ENCODE measurements at places on chromosomes 11 and 22. TPM values are rescaled to one million over a fixed set of nuclear protein-coding genes. Genes with fewer than 3 reads are reported as not detected.

Gene PPFIA1
- 21.7 TPM for total RNA-seq

Gene RAB6A
- 163 TPM for total RNA-seq

- DNase-seq: peak; percentile 73
- no peaks in the 10 kb centered on the region for H3K4me1 ChIP-seq
- H3K27me3 ChIP-seq: no peaks in the 10 kb centered on the region
Measured at GRCh38 chr11:86218125-86219084, 26.1 kb upstream of the EED start.

Gene PDE3B
- total RNA-seq: 14.9 TPM

GRCh38 chr11:2447253-2447950 is 2.6 kb downstream of the KCNQ1 start:
- H3K36me3 ChIP-seq: no peaks in the 10 kb centered on the region
- H3K4me1 ChIP-seq: no peaks in the 10 kb centered on the region
- H3K27me3 ChIP-seq: peaks cover 4% of the 10 kb centered on the region
- no peak overlapping the region for H3K4me3 ChIP-seq

DNA sequence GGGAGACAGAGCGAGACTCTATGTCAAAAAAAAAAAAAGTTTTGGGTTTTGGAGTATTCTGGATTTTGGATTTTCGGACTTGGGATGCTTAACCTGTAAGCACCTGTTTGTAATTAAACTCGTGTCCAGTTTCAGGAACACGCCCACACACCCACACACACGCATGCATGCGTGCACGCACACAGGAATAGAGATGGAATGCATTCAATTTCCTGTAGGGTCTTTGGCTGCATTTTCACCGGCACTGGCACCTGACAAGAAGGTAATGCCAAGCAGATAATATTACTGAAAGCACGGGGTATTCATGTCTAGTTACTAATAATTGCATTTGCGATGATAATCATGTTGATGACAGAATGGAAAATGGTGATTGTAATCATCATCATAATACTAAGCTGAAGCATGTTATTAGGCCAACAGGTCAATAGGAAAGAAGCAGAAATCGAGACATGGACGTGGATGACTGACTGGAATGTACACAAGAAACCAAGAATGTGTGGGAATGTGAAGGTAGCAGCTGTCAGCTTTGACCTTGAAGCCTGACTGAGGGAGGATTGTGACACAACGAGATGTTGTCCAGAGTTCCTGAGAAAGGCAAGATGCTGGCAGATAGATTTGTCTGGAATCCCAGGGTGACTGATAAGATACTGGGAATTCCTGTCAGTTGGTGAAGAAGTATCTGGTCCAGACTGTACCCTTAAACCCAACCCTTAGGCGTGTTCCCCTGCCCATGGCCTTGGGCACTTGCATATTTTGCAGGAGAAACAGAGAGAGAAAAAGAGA is 108.6 kb downstream of the SYN3 start:
- no peaks in the 10 kb centered on the region for H3K36me3 ChIP-seq
- H3K27me3 ChIP-seq: no peaks in the 10 kb centered on the region

- DNase-seq: no peak
- no peaks in the 10 kb centered on the region for H3K27me3 ChIP-seq
- no peaks in the 10 kb centered on the region for H3K4me1 ChIP-seq
- H3K36me3 ChIP-seq: no peaks in the 10 kb centered on the region
- no peak overlapping the region for H3K27ac ChIP-seq
Measured at GRCh38 chr11:11027288-11027687, 169.4 kb upstream of the ZBED5 start.

DNA sequence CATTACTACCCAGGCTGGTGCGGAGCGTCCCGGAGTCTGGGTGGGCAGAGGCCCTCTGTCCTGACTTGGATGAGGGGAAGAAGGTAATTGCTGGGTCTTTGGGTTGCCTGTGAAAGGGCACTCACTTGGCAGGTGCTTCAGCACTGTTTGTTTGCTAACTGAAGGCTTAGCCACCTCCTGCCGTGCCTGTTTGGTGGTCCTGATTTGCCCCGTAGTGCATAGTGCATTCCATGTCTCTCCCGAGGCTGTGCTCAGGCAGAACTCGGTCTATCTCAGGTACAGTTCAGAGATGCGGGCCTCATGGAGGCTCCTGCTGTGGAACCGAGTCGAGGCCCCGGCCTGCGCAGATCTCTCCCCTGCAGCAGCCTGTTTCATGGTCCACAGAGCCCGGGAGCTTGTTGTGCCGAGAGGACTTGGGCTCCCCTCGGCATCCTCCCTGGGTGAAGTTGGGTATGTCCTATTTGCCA is 146.2 kb downstream of the TBC1D22A start:
- H3K27me3 ChIP-seq: no peaks in the 10 kb centered on the region
- H3K4me1 ChIP-seq: no peaks in the 10 kb centered on the region
- no peak overlapping the region for H3K4me3 ChIP-seq
- no peak overlapping the region for H3K27ac ChIP-seq
- no peaks in the 10 kb centered on the region for H3K36me3 ChIP-seq
- no peak for DNase-seq

GRCh38 chr11:128857341-128857740 is 9.8 kb downstream of the KCNJ1 start:
- no peak overlapping the region for H3K27ac ChIP-seq
- H3K4me1 ChIP-seq: no peaks in the 10 kb centered on the region
- no peak overlapping the region for H3K4me3 ChIP-seq
- no peaks in the 10 kb centered on the region for H3K27me3 ChIP-seq
- no peak for DNase-seq
- H3K36me3 ChIP-seq: no peaks in the 10 kb centered on the region

Gene GDPD4
- total RNA-seq: 0.29 TPM

DNA sequence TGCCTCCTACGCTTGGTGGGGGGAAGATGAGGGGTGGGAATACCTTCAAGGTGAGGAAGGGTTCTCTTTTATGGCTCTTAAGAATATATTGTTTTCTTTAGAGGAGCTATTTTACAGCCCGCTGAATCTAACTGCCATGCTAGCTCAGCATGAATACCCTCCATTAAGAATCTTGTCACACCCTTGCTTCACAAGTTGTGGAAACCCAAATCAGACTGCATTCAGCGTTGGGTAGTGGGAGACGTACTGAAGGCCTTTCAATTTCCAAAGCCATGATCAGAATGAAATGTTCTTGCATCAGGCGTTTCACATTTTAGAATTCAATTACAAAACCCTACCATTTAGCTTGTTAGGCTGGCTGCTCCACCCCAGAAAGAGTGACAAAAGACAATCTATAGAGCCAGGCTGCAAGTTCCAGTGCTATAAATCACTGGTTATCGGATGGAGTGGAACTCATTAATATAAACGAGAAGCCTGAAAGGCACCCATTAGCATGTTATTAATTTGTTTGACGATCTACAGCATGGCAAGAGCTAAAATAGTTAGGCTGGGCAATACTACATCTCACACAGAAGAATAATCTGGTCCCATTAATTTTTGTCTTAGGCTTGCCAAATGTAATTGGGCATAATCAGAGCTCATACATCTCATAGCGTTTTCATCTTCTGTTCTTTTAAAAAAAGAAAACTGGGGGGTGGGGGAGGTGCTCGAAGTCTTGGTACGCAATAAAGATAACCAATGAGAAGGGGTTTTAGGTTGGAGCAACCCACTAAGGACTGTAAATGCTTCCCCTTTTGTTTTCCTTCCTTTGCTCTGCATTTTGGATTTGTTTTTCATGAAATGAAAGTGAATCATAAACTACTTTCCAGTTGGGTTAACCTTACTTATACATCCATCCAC is 57.5 kb downstream of the ABTB2 start:
- no peaks in the 10 kb centered on the region for H3K4me1 ChIP-seq
- no peaks in the 10 kb centered on the region for H3K36me3 ChIP-seq
- no peak for DNase-seq
- no peaks in the 10 kb centered on the region for H3K27me3 ChIP-seq
- H3K27ac ChIP-seq: no peak overlapping the region
- H3K4me3 ChIP-seq: no peak overlapping the region

- H3K4me3 ChIP-seq: no peak overlapping the region
- no peaks in the 10 kb centered on the region for H3K36me3 ChIP-seq
- DNase-seq: no peak
Measured at GRCh38 chr22:45781966-45782365, 110.3 kb downstream of the ATXN10 start.

Gene KLHL35
- total RNA-seq: not detected

GRCh38 chr22:39974065-39974464 is 13.9 kb downstream of the TMA7B start:
- DNase-seq: no peak
- no peaks in the 10 kb centered on the region for H3K4me1 ChIP-seq

DNA sequence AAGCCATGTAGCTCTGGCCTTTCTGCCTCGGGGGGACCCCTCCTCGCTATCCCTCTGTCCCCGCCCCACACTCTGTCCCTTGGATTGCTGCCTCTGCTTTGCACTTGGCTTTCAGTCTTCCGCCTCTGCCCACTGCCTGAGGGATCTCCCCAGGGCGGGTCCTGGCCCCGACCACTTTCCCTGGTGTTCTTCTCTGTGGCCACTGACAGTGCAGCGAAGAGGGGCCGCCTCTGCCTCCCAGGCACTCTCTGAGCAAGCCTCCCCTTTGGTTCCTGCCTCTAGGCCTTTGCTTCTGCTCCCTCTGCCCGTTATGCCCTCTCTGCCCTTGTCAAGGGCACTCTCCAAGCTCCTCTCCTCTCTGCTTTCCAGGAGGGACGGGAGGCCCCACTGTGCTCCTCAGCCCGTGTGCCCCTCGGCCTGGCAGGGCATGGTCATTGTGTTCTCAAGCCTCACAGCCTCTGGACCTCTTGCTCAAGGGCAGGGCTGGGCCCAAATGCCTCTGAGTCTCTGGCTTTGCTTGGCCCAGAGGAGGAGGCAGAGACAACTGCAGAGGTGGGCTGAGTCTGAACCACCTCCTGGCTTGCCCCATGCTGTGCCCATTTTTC is 5.5 kb upstream of the MPPED1 start:
- H3K36me3 ChIP-seq: no peaks in the 10 kb centered on the region
- no peak for DNase-seq
- no peak overlapping the region for H3K27ac ChIP-seq
- no peaks in the 10 kb centered on the region for H3K27me3 ChIP-seq

DNA sequence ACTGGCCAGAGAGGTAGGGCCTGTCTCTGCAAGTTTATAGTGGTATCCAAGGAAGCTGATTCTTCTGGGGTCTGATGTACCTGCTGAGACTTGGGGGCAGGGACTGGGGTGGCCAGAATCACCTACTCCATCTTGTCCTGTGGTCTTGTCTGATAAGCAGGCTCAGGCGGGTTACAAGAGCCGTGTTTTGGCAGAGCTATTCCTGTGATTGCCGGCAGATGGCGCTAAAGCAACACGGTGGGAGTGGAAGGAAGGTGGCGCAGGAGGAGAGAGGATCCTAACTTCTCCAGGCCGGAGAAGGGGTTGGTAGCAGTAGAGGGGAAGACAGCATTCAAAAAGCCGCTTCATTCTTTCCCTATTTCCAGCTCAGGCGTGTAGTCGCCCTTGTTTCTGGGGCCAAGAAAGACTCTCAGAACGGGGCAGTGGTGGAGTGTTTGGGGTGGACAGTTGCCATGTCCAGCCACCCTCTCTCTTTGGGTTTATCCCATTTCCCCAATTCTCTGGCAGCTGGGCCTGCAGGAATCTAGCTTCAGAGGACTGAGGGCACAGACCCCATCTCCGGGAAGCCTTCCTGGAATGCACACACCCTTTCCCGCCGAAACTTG is 15.1 kb downstream of the CHRM1 start:
- no peaks in the 10 kb centered on the region for H3K4me1 ChIP-seq
- H3K27ac ChIP-seq: no peak overlapping the region
- H3K4me3 ChIP-seq: no peak overlapping the region
- DNase-seq: peak; percentile 72
- H3K27me3 ChIP-seq: no peaks in the 10 kb centered on the region
- no peaks in the 10 kb centered on the region for H3K36me3 ChIP-seq

Gene C1QTNF4
- total RNA-seq: 0.26 TPM
